ENCODE measurements at places on chromosomes 5 and 9. TPM values are rescaled to one million over a fixed set of nuclear protein-coding genes. Genes with fewer than 3 reads are reported as not detected.

Gene IRGM
- 0.24 TPM for total RNA-seq

Gene SLC46A2
- 13.7 TPM for total RNA-seq

Gene PCDHGC5
- total RNA-seq: 1.8 TPM

Gene PCA3
- not detected for total RNA-seq

All from lower lobe of right lung (tissue), 2 donors.